Ascending aorta (tissue), 2 donors: ENCODE measurements at places on chromosomes 2 and 18.
A peak's percentile ranks its signal among the peaks of the same experiment; 100 is the strongest.

DNA sequence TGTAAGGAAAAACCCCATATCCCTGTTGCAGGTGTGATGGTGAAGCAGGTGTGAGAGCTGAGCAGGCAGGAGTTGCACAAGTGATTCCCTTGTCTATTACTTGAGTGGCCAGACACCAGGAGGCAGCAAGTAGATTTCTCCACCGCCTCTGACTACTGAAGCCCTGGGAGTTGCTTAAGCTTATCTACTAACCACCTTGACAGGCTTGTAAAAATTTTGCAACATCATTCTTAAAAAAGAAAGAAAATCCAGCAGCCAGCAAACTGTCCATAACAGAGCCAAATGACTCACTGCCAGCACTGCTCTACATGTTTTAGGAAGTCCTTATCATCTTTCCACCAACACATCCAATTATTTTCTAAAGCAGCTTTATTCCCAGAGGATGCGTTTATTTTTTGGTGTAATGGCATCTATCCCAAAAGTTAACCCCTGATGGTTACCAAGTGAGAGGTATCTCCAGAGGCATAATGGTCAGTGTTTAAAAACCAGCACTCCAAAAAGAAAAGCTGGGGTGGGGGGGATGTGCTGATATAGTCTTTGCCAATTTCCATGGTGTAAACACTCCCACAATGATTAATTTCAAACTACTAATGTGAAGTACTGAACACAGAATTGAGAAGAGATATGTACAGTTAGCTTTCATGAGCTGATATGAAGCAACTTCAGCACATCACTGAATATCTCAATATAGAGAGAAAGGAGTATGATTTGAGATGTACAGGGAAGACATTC is 16.3 kb upstream of the GPR39 start:
- DNase-seq = no peak
- no peaks in the 10 kb centered on the region for H3K4me1 ChIP-seq

DNA sequence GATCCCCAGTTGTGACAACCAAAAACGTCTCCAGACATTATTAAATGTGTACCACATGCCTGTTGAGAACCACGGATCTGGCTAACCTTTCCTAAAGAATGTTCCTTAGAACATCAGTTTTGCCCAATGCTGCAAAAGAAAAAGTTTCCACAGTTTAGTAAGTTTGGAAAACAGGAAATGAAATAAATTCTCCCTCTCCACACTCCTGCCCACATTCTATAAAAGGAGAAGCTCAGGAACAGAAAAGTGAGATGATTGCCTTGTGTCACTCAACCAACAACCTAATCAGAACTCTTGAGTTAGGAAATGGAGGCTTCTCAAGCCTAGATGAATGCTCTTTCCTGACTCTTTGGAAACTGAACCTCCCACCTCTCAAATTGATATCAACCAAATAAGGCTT is 56.1 kb upstream of the NFE2L2 start:
- no peaks in the 10 kb centered on the region for H3K36me3 ChIP-seq
- no peak overlapping the region for H3K27ac ChIP-seq
- no peak overlapping the region for H3K4me3 ChIP-seq
- no peaks in the 10 kb centered on the region for H3K4me1 ChIP-seq

- H3K27ac ChIP-seq = no peak overlapping the region
- peaks cover 62% of the 10 kb centered on the region for H3K36me3 ChIP-seq
- DNase-seq = no peak
- H3K4me3 ChIP-seq = no peak overlapping the region
- H3K4me1 ChIP-seq = no peaks in the 10 kb centered on the region
These were observed 53.4 kb downstream of the ZNF638 start for GRCh38 chr2:71385012-71385411.

- H3K4me3 ChIP-seq = no peak overlapping the region
- H3K36me3 ChIP-seq = no peaks in the 10 kb centered on the region
- no peaks in the 10 kb centered on the region for H3K4me1 ChIP-seq
- no peak for DNase-seq
- no peak overlapping the region for H3K27ac ChIP-seq
These were observed 89.2 kb upstream of the CXCR4 start for GRCh38 chr2:136207030-136207623.

GRCh38 chr2:217199255-217199630 is 339.4 kb upstream of the TNP1 start:
- DNase-seq = no peak
- no peaks in the 10 kb centered on the region for H3K4me1 ChIP-seq
- no peak overlapping the region for H3K27ac ChIP-seq
- no peaks in the 10 kb centered on the region for H3K27me3 ChIP-seq
- H3K36me3 ChIP-seq = no peaks in the 10 kb centered on the region

DNA sequence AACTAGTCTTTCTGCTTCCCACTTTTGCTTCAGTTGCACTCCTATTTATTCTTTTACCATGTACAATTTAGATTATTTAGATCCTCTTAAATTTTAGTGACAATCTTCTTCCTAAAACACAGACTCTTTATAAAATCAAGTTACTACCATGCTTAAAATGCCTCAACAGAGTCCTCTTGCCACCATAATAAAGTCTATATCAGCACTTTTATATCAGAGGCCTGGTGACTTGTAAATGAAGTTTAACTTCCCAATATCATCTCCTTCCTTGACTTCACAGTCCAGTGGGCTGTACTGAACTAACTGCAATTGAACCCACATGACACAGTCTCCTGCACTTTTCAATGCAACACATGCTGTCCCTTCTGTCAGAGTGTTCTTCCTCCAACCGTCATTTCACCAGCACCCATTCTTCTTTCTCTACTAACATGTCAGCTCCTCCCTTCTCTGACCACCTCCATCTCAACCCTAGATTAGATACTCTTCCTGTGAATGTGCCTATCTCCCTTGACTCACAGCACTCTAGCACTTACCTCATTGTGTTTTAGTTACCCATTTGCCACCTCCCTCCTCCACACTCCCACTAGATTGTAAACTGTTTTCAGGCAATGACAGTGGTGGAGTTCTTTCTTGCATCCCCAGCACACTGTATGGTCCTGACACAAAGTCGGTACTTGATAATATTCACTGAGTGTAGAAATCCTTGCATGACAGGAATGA is 414.9 kb downstream of the SATB2 start:
- DNase-seq = no peak
- no peaks in the 10 kb centered on the region for H3K4me1 ChIP-seq
- H3K27ac ChIP-seq = no peak overlapping the region
- no peaks in the 10 kb centered on the region for H3K36me3 ChIP-seq

GRCh38 chr2:196376984-196377877 is 205.9 kb upstream of the STK17B start:
- H3K4me3 ChIP-seq = no peak overlapping the region
- H3K27ac ChIP-seq = no peak overlapping the region
- H3K27me3 ChIP-seq = no peaks in the 10 kb centered on the region
- H3K36me3 ChIP-seq = no peaks in the 10 kb centered on the region

GRCh38 chr2:201448701-201449100 is 2.6 kb downstream of the TRAK2 start:
- peak overlapping the region; percentile 13 for H3K4me3 ChIP-seq
- no peak overlapping the region for H3K27ac ChIP-seq
- no peaks in the 10 kb centered on the region for H3K27me3 ChIP-seq
- DNase-seq = no peak

GRCh38 chr18:52340406-52341102 is 557 bp downstream of the DCC start:
- no peaks in the 10 kb centered on the region for H3K4me1 ChIP-seq
- H3K36me3 ChIP-seq = no peaks in the 10 kb centered on the region
- peak overlapping the region; percentile 33 for H3K4me3 ChIP-seq

DNA sequence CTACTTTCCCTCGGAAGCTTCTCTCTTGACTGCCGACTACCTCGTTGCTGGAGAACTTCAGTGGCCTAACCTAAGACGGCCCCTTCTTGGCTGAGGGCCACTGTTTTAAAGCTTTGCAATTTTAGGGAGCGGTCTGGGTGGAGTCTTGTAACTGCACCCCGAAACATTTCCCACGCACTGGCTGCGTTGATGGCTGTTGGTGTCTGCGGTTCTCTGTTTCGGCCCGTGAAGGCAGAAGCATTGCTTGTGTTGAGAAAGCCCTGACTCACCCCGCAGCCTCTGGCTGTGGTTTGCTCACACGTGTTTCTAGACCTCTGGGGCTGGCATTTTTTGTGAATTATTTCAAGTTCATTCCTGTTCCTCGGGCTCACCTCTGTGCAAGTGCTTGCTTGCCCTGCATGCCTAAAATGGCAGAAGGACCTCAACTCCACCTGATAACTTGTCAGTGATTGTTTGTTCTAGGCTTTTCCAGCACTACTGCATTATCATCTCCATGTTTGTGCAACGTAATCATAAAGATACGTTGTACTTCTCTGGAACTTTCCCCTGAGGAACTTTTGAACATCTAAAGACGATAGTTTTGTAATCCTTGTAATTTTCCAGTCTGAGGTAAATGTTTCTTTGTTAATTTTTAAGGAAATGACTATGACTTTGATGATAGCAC is 94.2 kb upstream of the DLX2 start:
- no peaks in the 10 kb centered on the region for H3K27me3 ChIP-seq
- no peak overlapping the region for H3K27ac ChIP-seq
- no peak for DNase-seq
- no peak overlapping the region for H3K4me3 ChIP-seq

GRCh38 chr2:119431155-119431975 is at the start of gene TMEM37:
TSS of gene TMEM37 (plus strand) at chr2:119431854. CDS start at chr2:119431904, 50 bp downstream.
- H3K4me3 ChIP-seq = peak within 1 kb of the TSS; percentile 72
- H3K36me3 ChIP-seq = no peaks in the 10 kb centered on the region
- peaks cover 6% of the 10 kb centered on the region for H3K4me1 ChIP-seq
- peak; percentile 81 for DNase-seq

GRCh38 chr2:160022162-160022561 is 40.3 kb downstream of the PLA2R1 start:
- no peaks in the 10 kb centered on the region for H3K27me3 ChIP-seq
- H3K4me1 ChIP-seq = no peaks in the 10 kb centered on the region
- no peak for DNase-seq
- no peak overlapping the region for H3K4me3 ChIP-seq
- no peak overlapping the region for H3K27ac ChIP-seq

DNA sequence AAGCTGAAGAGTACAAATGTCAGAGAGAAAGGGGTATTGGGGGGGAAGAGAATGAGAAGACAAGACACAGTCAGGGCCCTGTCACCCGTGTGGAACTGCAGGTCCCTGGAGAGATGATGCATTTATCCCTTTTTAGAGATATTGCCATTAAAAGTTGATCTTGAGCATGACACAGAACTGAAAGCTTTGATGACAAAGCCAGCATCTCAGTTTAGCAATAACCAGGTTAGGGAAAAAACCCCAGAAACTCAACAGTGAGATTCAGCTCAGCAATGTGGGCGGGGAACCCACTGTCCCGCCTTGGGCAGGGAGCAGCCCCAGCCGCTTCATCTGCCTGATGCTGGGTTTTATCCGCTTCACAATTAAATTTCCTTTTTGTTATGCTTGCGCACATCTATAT is 181.1 kb downstream of the NEDD4L start:
- H3K36me3 ChIP-seq = no peaks in the 10 kb centered on the region
- H3K27me3 ChIP-seq = no peaks in the 10 kb centered on the region
- DNase-seq = no peak
- no peak overlapping the region for H3K4me3 ChIP-seq

- no peaks in the 10 kb centered on the region for H3K4me1 ChIP-seq
- no peaks in the 10 kb centered on the region for H3K27me3 ChIP-seq
- H3K27ac ChIP-seq = no peak overlapping the region
- H3K4me3 ChIP-seq = no peak overlapping the region
- no peak for DNase-seq
- H3K36me3 ChIP-seq = no peaks in the 10 kb centered on the region
These were observed 824.3 kb upstream of the ZEB2 start for GRCh38 chr2:145344076-145344724.

DNA sequence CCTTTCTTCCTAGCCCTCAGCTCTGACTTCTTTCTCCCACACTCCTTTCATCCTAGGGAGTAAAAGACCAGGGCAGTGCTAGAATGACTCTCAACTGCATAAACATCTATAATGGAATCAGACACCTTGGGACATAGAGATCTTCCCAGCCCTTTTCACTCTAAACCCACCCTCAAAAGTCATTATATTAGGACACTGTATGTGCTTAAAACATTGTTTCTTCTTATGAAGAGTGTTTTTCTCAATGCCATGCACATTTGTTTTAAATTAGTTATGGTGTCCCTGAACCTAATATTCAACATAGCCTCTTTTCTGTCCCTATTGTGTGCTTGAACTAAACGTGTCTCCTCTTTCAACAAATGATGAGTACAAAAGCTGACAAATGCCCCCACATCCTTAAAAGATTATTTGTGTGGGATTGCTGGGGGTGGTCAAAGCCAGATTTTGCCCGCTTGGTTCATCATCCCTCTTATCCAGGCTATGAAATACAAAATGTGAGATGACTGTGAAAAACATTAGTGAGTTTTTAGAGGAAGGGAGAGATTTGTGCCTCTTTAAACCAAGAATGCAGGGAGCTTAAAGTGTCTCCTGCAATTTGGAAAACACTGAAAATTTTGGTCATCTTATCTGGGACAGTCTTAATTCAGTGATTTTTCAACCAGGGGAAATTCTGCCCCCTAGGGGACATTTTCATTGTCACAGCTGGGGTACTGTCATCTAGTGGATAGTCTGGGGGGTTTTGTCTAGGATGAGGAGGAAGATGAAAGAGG is 29.0 kb downstream of the SERPINB5 start:
- H3K27me3 ChIP-seq = no peaks in the 10 kb centered on the region
- H3K36me3 ChIP-seq = no peaks in the 10 kb centered on the region
- H3K4me3 ChIP-seq = no peak overlapping the region
- H3K4me1 ChIP-seq = no peaks in the 10 kb centered on the region
- no peak for DNase-seq
- H3K27ac ChIP-seq = no peak overlapping the region

- peaks cover 4% of the 10 kb centered on the region for H3K4me1 ChIP-seq
- H3K27me3 ChIP-seq = no peaks in the 10 kb centered on the region
- DNase-seq = no peak
- no peak overlapping the region for H3K4me3 ChIP-seq
These were observed 65.0 kb upstream of the TMEM18 start for GRCh38 chr2:742221-742620.

DNA sequence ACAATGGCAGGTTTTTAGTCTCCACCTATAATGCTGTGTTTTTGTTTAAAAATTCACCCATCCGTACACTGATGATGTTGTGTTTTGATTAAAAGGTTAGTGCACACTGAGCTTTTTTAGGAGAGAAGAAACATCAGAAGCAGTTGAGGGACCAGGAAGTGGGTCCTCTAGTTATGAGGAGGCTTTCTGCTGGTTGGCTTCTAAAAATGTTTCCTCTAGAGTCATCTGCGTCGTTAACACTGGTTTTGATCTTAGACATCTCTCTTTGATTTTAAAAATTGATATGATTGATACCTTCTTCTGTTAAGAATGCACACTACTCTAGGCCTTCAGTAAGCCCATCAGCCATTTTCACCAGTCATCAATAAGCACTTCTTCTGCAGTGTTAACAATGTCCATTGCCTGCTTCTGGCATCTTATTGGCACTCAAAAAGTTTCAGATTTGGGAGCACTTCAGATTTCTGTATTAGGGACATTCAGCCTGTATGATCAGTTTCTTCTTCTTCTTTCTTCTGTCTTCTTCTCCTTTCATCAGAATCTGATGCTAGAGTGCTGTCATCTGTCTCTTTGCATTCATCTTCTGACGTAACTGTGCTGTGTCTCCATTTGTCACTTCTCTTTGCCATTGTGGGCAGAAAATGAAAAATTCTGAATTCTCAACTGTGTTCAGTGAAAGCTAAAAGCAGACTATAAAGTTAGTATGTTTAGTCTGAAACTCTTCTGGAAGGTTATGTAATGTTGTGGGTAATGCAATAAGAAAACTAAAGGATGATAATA is 56.3 kb downstream of the PHLPP1 start:
- H3K27ac ChIP-seq = no peak overlapping the region
- no peaks in the 10 kb centered on the region for H3K27me3 ChIP-seq
- no peaks in the 10 kb centered on the region for H3K36me3 ChIP-seq
- no peak for DNase-seq

- no peak overlapping the region for H3K27ac ChIP-seq
- no peaks in the 10 kb centered on the region for H3K4me1 ChIP-seq
- no peak for DNase-seq
These were observed 217.9 kb downstream of the NAPG start for GRCh38 chr18:10743766-10744165.
